ENCODE measurements at places on chromosomes 2 and 18.

DNA sequence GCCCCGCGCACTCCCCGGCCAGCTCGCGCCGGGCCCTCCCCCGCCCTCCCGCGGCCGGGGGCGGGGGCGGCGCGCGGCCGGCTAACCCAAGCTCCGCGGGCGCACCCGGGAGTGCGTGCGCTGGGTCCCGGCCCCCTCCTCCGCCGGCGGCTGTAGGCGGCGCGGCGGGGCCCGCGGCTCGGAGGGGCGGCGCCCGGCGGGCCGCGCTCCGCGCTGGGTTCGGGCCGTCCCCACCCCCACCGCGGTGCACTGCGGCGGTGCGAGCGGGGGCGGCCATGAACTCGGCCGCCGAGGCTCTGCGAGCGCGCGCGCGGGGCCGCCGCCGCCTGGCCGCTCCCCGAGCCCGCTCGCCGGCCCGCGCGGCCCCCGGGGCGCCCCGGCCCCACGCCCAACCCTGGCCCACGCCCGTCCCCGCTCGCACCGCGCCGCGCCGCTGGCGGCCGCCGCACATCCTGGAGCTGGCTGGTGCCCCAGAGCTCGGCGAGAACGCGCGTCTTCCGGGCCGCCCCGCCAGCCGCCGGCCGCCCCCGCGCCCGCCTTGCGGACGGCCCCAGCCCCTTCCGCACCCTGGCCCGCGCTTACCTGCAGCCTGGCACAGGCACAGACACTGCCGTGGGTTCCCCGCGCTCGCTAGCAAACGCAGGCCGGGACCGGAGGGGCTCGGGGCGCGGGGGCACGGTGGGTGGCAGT, at the start of gene ZBTB14:
Gene ZBTB14, minus strand, starts transcription at position 496 of the 690 bp plus-strand sequence. CDS start 2,480 bp downstream, outside the sequence.
- DNase-seq = peak; percentile 63

GRCh38 chr2:176167398-176167797, 10.3 kb downstream of the HOXD3 start:
- no peak for DNase-seq

- DNase-seq = no peak
Observed at GRCh38 chr2:177261116-177262060, 3.1 kb downstream of the NFE2L2 start.

DNA sequence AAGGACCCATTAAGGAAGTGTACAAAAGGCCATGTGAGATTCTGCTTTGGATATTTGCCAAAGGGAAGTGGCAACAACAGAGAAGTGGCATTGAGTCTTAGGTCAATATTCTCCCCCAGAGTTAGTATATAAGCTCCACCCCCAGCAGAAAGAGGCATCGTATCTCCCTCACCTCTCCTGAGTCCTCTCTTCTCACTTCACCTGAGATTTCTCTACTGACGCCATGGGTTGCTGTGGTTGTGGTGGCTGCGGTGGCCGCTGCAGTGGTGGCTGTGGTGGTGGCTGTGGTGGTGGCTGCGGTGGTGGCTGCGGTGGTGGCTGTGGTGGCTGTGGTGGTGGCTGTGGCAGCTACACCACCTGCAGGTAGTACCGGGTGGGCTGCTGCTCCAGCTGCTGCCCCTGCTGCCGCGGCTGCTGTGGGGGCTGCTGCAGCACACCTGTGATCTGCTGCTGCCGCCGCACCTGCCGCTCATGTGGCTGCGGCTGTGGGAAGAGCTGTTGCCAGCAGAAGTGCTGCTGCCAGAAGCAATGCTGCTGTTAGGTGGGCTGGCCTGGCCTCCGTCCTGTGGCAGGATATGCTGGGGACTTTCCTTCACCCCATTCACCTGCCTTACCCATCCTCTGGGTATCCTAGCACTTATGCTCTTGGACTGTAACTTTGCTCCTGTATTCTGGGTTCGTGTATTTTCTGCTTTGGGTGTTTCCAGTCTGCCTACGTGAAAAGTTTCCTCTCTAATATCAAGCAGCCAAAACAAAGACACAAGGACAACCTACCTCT, 5.9 kb downstream of the SCYGR3 start:
- DNase-seq = no peak

DNA sequence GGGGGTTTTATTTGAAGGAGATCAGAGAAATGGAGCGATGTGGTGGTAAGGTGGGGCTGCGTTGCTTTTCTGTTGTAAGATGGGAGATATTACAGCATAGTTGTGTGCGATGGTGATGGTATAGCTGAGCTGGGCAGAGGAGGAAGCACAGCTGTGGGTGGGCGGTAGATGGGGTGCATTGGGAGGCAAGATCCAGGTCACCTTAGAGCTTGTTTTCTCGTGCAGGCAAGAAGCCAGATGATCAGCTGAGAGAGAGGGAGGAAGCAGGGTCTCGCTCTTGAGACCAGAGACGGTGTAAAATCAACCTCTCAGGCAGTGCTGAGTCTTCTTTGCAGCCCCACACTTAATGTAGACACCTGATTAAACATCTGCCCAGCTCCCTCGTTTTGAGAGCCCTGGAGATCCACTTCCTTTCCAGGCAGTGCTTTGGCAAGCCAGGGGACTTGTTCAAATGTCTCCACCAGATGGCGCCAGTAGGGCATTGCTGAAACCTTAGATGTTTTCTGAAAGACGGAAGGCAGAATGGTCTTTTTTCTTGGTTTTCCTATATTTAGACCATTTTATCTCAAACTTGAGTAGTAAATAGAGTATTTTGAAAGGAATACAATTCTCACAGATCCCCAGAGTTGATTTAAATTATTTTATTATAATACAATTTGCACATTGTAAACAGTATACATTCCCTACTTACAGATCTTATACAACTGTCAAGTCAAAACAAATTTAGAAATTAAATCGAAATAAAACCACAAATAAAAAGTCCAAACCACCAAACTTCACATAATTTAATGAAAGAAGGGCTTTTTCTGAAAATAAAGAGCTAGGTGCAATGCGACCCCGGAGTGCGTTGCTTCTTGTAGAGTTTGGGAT, 21.1 kb upstream of the LYPD6B start:
- peak; percentile 78 for DNase-seq

- DNase-seq = no peak
Observed at GRCh38 chr2:189802396-189802912, 18.2 kb downstream of the PMS1 start.

- peak; percentile 51 for DNase-seq
Observed at GRCh38 chr2:218290316-218291261, 1.7 kb downstream of the TMBIM1 start.

DNA sequence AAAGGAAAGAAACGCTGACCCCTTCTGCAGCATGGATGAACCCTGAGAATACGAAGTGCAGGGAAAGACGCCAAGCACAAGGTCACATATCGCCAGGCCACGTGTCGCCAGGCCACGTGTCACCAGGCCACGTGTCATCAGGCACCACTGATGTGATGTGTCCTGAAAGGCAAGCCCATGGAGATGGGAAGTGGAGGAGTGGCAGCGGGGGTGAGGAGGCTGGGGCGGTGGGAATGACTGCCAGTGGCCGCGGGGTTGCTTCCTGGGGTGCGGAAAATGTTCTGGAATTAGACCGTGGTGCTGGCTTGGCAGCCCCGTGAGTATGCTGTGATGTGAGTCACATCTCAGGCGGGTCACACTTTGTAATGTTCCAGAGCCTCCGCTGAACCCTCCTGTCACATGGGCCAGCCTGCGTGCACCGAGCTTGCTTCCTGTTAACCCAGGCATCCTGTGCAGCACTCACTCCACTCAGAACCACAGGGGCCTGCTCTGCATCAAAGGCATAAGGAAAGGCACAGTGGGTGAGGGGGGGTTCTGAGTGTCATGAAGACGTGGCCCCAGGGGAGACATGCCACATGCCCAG, 39.0 kb downstream of the SLC66A2 start:
- DNase-seq = peak; percentile 47

GRCh38 chr18:26826656-26827235, 38.8 kb downstream of the AQP4 start:
- no peak for DNase-seq

DNA sequence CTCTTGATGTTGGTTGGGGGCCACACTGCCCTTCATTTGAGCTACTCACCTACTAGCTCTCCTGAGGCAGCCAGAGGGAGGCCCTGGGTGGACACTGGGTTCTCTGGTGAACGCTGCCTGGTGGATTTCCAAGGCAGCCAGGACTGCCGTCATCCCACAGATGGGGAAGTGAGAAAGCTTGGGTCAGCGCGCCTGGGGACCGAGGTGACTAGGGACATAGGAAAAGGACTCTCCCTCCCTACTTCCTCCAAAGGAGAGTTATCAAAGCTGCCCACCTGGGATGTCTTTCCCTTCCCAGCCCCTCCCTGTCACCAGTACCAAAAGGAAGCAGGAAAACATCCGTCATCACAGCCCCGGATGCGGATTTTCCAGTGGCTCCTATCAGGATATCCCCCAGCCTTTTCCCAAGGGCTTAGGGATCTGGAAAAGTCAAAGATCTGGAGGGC, 3.8 kb upstream of the SEMA4C start:
- DNase-seq = no peak

- no peak for DNase-seq
Observed at GRCh38 chr2:15084826-15085489, 452.4 kb downstream of the LRATD1 start.

DNA sequence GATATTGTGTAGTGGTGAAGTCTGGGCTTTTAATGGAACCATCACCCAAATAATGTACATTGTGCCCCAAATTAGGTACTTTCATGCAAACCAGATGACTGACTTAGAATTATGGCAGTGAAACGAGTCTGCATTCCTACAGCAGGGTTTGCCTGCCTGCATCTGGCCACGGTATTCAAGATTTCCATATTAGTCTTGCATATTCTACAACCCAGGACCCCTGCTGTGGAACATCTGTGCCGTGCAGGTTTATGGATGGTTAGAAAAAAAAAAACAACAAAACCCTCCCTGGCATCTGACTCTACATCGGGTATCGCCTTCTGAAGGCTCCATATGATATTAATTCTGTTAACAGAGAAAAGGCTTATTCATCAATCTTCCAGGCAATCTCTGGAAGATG, 394.8 kb downstream of the DCDC2C start:
- no peak for DNase-seq

- DNase-seq = no peak
Observed at GRCh38 chr2:42874949-42875801, 82.8 kb upstream of the HAAO start.

Measured in activated naive CD8-positive, alpha-beta T cell treated with anti-CD3 and anti-CD28 coated beads, Interleukin-2, amount 50 U/mL, for 24 hours (primary cell).